ENCODE measurements at places on chromosomes 13 and 19.

DNA sequence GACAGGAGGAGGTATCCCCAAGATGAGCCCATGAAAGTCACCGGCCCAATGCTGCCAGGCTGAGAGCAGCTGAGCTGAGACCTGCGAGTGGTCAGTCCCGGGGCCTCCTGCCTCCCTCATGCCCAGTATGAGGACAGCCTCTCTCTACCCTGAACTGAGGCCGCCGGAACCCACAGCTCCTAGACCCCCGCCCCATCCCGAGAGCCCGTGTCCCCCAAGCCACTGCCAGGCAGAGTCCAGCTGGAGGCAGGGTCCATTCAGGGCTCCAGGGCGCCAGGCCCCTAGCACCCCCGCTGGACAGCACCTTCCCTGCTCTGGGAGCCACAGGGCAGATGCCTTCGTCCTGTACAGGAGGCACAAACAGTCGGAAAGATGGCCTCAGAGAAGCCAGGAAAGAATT is 38.7 kb downstream of the MLLT1 start:
- no peak for DNase-seq

DNA sequence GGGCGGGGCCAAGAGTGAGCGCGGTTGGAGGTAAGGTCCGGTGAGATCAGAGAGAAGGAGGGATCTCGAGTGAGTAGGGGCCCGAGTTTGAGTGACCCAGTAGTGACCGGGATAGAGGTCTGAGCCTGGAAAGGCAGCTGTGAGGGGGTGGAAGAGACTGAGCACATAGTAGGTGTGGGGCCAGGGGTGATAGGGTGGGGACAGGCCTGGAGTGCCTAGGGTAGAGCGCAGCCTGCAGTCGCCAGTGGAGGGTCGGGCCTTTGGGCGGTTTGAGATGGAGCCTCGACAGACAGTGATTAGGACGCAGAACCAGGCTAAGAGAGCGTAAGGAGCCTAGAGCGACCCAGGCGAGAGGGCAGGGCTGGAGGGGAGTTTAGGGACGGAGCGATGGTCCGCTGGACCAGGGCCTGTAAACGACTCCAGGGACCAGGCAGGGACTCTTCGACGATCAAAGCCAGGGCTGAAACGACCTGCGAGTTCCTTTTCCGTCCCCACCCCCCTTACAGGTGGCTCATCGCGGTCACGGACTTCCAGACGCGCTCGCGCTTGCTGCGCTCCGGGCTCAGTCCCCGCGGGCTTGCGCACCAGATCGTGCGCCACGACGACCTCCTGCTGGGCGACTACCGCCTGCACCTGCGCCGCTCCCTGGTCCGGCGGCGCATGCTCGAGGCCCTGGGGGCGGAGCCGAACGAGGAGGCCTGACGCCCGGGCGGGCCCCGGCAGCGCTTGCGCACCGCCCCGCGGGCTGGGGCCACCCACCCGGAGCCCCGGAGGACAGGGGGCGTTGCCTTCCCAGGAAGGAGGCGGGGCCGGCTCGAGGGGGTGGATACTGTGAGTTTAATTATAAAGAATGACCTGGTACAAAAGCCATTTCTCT is 9.4 kb downstream of the C19orf81 start:
- DNase-seq: no peak

- no peak for DNase-seq
These were observed 17.7 kb downstream of the CCDC122 start for GRCh38 chr13:43861863-43862262.

GRCh38 chr13:27775943-27776342 is 16.3 kb upstream of the GSX1 start:
- DNase-seq: no peak

GRCh38 chr13:90201202-90201601 is 1146.3 kb upstream of the MIR17HG start:
- DNase-seq: no peak

DNA sequence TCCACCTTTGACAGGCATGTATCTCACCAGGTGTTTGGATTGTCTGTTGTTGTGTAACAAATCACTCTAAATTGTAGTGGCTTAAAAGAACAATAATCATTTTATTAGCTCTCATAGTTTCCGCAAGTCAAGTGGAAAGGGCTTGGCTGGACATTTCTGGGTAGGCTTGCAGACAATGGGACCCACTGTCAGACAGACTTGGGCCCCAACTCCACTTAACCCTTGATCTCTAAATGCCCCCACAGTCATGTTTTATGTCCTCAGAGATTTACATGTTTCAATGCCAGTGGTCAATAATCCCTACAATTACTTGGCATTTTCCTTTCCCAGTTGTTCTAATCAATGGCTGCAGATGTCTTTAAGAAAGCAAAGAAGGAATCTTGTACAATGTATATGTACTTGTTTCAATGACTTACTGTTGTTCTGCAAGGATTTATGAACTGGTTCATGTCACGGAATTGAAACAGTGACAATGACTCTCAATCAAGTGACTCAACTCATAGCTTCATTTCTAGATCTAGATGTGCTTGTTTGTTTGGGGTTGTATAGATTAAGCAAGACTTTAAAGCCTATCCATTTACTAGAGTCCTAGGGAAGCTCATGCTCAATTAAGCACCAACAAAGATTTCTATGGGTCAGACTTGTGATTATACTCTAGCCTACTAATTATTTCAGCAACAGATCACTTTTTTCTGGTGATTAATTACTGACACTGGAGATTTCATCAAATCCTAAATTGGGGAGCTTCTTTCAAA is 510.1 kb upstream of the NBEA start:
- no peak for DNase-seq

DNA sequence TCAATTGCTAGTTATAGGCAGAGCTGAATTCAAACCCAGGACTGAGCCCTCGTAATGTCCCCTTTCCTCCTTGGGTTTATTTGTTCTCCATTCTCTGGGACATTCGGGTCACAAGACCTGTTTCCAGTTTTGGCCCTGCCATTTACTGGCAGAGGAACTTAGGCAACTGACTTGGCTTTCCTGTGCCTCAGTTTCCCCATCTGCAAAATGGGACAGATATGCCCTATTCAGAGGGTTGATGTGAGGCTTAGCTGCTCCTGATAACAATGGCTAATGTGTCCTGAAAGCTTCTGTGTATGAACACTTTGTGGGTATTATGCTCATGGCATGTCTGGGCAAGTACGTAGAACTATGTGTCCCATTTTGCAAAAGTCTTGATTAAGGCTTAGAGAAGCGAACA is 996 bp downstream of the ZNF524 start:
- no peak for DNase-seq

GRCh38 chr13:40402931-40403431 is 263.5 kb downstream of the FOXO1 start:
- no peak for DNase-seq

GRCh38 chr13:42478531-42479156 is 95.3 kb upstream of the TNFSF11 start:
- DNase-seq: no peak

DNA sequence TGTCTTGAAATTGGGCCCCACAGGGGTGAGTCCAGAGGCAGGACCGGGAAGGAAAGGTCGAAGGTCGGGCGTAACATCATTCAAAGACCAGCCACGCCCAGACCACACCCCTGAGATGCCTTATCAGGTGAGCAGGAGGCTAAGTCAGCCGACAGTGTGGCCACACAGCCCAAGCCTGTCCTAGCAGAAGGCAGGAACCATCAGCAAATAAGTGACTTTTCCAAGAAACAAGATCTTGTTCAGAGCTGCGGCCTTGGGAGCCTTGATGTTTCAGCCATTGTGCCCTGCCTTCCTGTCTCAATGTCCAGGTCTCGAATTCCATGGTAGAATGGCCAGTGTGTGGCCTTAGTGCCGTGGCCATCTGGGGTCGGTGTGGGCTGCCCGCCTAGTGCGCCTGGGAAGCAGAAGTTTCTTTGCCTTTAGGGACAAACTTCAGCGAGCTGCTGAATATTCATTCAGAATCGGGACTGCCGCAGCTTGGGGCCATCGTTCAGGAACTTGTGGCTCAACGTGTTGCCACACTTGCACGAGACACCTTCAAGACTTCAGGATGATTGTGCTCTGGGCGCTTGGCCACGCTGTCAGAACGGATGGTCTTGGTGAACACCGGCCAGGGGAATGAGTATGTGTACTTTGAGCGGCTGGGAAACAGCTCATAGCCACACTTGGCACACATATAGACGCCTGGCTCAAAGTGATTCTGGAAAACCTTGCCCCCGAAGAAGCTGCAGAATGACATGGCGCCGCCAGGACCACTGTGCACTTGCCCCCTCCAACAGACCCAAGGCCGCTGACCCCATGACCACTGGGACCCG is 6.1 kb upstream of the IFNL4 start:
- DNase-seq: no peak

DNA sequence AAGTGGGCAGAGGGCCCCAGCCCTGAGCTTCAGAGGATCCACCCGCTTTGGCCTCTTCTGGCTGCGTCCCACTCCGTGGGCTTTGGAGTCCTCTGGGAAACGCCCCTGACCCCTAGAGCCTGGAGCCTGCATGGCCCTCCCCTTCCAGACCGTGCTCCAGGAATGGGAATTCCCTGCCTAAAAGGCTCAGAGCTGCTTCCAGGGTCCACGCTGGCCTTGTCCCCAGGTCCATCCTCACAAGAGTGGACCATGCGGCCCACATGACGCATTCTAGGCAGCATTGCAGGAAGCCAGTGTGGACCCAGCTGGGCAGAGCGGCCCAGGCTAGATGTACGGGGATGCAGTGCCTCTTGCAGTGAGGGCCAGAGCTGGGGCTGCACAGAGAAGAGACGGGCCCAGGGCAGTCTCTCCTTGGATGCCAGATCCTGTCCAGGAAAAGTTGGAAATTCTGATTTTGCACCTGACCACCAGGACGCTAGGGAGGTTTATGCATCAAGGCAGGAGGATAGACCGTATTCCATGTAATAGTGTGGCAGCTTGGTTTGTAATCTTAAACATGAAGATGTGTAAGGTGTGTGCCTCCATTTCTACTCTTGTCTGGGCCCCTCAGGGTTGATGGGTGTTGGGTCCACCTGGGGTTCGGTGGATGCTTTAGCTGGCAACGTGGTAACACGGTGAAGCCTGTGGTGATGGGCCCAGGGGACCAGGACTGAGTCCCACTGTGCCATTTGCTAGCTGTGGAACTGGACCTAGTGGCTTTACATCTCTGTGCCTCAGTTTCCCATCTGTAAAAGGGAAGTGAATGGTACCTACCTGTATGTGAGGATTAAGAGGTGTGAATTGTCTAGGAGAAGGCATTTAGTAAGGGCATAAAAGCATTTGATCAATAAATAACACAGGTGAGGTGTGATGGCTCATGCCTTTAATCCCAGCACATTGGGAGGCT is 14.8 kb upstream of the FXYD3 start:
- DNase-seq: no peak

GRCh38 chr13:57899096-57899495 is 267.6 kb downstream of the PCDH17 start:
- no peak for DNase-seq

- DNase-seq: no peak
These were observed 31.6 kb upstream of the TSHZ3 start for GRCh38 chr19:31380854-31381253.

DNA sequence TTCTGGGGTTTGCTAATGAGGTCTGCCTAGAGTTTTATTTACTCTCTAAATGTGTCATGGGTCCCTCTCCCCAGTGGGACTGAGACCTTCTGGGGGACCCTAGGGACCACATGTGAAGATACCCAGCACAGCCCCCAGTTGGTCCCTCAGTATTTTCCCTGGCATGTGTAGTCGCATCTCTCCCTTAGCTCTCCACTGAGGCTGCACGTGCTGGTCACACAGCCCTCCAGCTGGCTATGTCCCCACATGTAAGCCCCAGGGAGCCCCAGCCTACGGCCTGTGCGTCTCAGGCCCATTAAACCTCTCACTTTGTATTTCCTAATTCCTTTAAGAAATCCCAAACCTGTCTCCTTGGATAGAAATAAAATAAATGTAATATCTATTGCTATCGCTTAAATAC is 189.6 kb upstream of the TSHZ3 start:
- DNase-seq: no peak

- DNase-seq: no peak
These were observed 169.9 kb downstream of the USP12 start for GRCh38 chr13:27001705-27002104.
